Endothelial cell (in vitro differentiated cells): ENCODE measurements at places on chromosomes 3 and 15. TPM values are rescaled to one million over a fixed set of nuclear protein-coding genes. Genes with fewer than 3 reads are reported as not detected.

- peak; percentile 20 for DNase-seq
- H3K27ac ChIP-seq, result no peak overlapping the region
- H3K4me3 ChIP-seq, result no peak overlapping the region
- H3K4me1 ChIP-seq, result no peaks in the 10 kb centered on the region
These were observed 562.8 kb downstream of the NR2F2 start for GRCh38 chr15:96893159-96893906.

The HCLS1 gene
- total RNA-seq, result 45.8 TPM

DNA sequence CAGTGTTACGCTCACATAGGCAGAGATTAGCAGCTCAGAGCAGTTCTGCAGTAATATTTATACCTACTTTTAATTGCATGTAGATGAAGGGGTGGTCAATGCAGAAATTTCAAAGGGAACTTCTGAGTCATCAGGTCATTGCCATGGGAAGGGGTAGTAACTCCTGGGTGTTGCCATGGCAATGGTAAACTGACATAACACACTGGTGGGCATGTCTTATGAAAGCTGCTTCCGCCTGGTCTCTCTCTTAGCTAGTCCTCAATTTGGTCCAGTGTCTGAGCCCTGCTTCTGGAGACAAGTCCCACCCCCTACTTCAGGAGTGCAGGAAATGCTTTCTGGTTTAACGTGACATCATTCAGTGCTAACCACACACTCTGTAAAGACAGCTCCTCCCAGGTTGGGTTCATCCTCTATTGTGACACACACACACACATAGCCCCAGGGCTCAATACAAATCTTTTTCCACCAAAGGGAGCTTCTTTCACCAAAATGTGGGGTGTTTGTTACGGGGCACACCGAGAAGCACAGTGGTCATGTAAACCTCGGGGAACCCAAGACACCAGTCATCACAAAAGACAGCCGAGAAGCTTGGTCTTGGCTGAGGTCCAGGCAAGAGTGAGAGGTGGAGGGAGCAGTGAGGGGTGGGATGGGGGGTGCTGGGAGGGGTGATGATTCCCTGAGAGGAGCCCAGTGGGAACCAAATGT, 74.5 kb downstream of the TLE3 start:
- no peak overlapping the region for H3K4me3 ChIP-seq
- no peaks in the 10 kb centered on the region for H3K4me1 ChIP-seq
- peaks cover 3% of the 10 kb centered on the region for H3K36me3 ChIP-seq
- no peak for DNase-seq

The SPRED1 gene
- 29.3 TPM for total RNA-seq

The DGKG gene
- 0.54 TPM for total RNA-seq

The UBL7 gene
- total RNA-seq, result 79.9 TPM

The CLSTN2 gene
- 0.74 TPM for total RNA-seq

DNA sequence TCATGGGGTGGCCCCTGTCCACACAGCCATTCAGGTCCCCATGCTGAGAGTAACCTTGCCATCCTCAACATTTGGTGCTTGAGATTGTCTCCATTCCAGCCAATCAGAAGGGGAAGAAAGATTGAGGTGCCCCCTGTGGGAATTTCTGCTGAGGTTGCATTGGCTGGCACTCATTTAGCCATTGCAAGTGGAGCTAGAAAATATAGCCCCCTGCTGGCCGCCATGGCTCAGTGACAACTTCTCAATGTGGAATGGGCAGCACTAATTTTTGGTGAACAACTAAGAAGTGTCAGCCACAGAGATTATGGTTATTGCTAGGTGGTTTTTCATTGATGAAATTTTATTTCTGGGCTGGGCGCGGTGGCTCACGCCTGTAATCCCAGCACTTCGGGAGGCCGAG, 22.0 kb downstream of the COL6A6 start:
- peak; percentile 63 for DNase-seq
- H3K4me1 ChIP-seq, result no peaks in the 10 kb centered on the region
- no peak overlapping the region for H3K27ac ChIP-seq
- H3K27me3 ChIP-seq, result peaks cover 1% of the 10 kb centered on the region
- no peak overlapping the region for H3K4me3 ChIP-seq
- H3K36me3 ChIP-seq, result no peaks in the 10 kb centered on the region

The MKRN3 gene
- 0.85 TPM for total RNA-seq

- no peaks in the 10 kb centered on the region for H3K4me1 ChIP-seq
- no peak overlapping the region for H3K27ac ChIP-seq
- DNase-seq, result no peak
These were observed 70.2 kb upstream of the CD96 start for GRCh38 chr3:111471831-111472230.

DNA sequence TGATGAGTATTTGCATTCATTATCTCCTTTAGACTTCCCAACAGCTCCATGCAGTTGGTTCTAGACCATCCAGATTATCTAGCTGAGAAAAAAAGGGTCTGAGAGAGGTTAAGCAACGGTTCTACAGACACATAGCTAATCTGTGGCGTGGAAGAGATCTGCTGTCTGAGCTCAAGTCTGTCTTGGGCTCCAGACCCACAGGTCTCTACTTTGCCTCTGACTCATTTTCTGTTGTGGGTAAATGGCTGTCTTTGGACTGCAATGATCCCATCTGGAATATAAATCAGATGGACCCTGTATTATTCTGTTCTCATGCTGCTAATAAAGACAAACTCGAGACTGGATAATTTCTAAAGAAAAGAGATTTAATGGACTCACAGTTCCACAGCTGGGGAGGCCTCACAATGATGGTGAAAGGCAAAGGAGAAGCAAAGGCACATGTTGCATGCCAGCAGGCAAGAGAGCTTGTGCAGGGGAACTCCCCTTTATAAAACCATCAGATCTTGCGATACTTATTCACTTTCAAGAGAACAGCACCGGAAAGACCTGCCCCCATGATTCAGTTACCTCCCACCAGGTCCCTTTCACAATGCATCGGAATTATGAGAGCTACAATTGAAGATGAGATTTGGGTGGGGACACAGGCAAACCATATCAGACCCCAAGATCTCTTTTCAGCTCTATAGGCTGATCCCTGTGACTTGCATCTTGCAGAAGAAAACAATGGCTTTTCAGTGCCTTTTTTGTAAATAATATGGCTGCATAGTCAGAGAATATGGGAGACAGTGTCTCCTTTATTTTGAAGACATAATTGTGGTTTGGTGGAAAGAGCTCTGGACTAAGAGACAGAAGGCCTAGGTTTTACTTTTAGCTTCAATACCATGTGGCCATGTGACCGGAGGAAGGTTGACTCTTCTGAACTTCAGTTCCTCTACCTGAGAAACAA, 24.7 kb downstream of the CEMIP start:
- H3K27me3 ChIP-seq, result peaks cover 4% of the 10 kb centered on the region
- no peak overlapping the region for H3K27ac ChIP-seq
- H3K4me1 ChIP-seq, result no peaks in the 10 kb centered on the region

DNA sequence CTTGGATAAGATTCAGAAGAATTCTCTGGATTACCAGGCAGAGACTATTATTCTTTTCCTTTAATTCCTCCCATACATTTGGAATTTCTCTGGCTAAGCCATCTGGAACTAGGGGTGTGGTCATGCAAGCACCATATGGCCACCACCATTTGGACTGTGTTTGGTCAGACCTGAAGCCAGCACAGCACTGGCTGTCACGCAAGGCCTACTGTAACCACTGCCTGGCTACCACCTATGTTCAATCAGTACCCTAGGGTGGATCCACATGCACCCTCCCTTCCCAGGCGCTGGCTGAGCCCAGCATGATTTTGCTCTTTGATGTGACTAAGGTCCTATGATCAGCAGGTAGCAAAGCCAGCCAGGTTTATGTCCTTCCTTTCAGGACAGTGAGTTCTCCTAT, 287.8 kb upstream of the GOLIM4 start:
- no peak overlapping the region for H3K4me3 ChIP-seq
- DNase-seq, result no peak
- no peaks in the 10 kb centered on the region for H3K36me3 ChIP-seq
- peaks cover 4% of the 10 kb centered on the region for H3K27me3 ChIP-seq

DNA sequence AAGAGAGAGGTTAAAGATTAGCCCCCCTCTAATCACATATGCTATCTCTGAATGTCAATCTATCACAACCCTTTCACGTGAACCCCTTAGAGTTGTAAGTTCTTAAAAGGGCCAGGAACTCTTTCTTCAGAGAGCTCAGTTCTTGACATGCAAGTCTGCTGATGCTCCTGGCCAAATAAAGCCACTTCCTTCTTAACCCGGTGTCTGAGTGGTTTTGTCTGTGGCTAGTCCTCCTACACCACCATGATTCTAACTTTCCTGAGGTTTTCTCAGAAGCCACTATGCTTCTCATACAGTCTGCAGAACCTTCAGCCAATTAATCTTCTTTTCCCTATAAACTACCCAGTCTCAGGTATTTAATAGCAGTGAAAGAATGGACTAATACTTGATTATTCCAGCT, 231.1 kb upstream of the CNTN6 start:
- no peaks in the 10 kb centered on the region for H3K4me1 ChIP-seq
- H3K27me3 ChIP-seq, result no peaks in the 10 kb centered on the region
- H3K4me3 ChIP-seq, result no peak overlapping the region
- DNase-seq, result no peak

DNA sequence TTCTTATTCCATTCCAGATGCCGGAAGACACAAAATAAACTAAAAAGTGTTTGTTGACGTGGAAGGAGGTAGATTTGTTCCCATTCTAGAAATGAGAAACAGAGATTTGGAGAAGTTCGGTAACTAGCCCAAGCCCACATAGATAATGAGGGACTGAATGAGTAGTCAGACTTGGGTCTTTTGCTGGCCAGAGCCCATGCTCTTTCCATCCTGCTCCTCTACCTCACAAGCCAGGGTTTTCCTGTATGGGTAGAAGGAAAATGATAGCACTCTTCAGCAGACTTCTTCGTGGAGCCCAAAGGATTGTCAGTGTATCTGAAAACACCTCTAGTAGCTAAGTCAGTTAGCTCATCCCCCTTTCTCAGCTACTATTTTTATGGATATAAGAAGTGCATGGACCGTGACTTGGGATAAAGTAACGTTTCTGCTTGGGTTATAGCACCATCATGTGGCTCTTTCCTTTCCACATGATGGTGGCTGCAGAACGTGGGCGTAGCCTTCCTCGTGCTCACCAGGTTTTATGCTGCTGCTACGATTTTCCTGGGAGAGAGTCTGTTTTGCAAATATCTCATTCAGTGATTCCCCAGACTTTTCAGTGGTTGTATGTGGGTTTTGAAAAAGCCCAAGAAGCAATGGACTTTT, 84.6 kb downstream of the DGKG start:
- H3K4me3 ChIP-seq, result no peak overlapping the region
- no peak overlapping the region for H3K27ac ChIP-seq
- H3K27me3 ChIP-seq, result peaks cover 3% of the 10 kb centered on the region

DNA sequence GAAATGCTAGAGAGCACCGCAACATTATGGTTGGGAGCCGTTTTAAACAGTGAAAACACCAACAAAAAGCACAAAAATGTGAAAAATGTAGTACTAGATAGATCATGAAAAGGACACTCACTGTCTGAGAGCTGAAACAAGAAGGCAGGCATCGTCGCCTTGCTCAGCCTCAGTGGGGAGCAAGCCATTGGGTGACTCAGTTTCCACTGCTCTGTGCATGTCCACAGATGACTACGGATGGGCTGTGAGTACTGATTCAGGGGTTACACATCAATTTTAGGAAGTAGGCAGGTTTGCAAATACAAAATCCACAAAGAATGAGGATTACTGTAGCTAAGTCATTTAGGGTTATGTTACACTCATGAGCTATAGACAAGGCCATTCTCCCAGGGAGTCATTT, 10.8 kb downstream of the NOX5 start:
- no peaks in the 10 kb centered on the region for H3K36me3 ChIP-seq
- no peaks in the 10 kb centered on the region for H3K4me1 ChIP-seq
- no peak overlapping the region for H3K4me3 ChIP-seq

DNA sequence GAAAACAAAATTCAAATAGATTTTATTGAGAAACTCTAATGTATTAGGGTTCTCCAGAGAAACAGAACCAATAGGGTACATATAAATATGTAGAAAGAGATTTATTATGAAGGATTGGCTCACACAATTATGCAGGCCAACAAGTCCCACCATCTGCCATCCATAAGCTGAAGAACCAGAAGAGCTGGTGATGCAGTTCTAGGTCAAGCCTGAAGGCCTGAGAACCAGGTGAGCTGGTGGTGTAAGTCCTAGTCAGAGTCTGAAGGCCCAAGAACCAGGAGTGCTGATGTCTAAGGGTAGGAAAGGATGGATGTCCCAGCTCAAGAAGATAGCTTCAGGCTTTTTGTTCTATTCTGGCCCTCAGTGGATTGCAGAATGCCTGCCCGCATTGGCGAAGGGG, 2.6 kb upstream of the NFKBIZ start:
- H3K4me3 ChIP-seq, result no peak overlapping the region
- DNase-seq, result no peak
- H3K36me3 ChIP-seq, result no peaks in the 10 kb centered on the region
- peaks cover 12% of the 10 kb centered on the region for H3K4me1 ChIP-seq

The RNF123 gene
- total RNA-seq, result 42.3 TPM

- H3K4me3 ChIP-seq, result no peak overlapping the region
- H3K4me1 ChIP-seq, result no peaks in the 10 kb centered on the region
- no peak for DNase-seq
- H3K27me3 ChIP-seq, result peaks cover 3% of the 10 kb centered on the region
- no peak overlapping the region for H3K27ac ChIP-seq
These were observed 30.4 kb upstream of the OR4F6 start for GRCh38 chr15:101772921-101773320.

DNA sequence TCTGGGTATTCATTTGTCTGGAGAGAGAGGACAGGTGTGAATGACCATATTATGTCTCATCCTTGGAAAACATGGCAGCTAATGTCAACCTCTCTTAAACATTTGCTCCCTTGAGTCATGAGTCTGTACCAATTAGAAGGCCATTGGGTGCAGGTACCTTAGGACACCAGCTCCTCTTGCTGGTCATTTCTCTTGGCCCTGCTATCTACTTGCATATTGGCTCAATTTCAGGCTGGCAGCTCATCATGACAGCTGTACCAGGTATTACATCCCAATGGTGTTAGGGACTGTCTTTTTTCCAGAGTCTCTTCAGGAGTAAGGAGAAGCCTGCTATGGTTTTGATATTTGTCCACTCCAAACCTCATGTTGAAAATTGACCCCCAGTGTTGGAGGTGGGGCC, 92.2 kb upstream of the ANKRD28 start:
- no peak overlapping the region for H3K27ac ChIP-seq
- peaks cover 3% of the 10 kb centered on the region for H3K27me3 ChIP-seq
- no peaks in the 10 kb centered on the region for H3K36me3 ChIP-seq
- H3K4me3 ChIP-seq, result no peak overlapping the region

DNA sequence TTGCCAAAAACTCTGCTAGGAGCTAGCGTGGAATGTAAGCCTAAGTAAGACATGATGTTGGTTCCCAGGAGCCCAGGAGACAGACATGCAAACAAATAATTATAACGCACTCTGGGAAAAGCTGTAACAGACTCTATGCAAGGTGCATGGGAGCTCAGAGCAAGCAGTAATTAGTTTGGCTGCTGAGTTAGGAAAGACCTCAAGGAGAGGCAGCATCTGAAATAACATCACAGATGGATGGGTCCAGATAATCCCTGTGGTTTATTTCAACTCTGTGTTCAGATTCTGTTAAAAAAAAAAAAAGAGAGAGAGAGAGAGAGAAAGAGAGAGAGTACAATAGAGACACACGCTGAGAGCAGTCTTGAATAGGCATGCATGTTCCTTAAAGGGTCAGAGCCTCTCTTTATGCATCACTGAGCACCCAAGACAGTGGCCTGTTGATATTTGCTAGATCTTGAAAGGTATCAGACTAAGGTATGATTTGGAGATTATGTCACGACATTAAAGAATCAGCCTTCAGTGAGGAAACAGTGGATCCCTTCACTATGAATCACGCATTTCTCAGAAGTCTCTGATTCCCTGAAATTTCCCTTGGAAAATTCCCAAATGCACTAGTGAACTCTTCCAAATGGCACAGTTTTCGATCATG, 124.4 kb upstream of the LIPC start:
- peaks cover 25% of the 10 kb centered on the region for H3K4me1 ChIP-seq
- peaks cover 3% of the 10 kb centered on the region for H3K27me3 ChIP-seq
- DNase-seq, result no peak

GRCh38 chr3:120801484-120801883, 58.9 kb downstream of the GTF2E1 start:
- peaks cover 1% of the 10 kb centered on the region for H3K27me3 ChIP-seq
- no peak overlapping the region for H3K4me3 ChIP-seq
- no peaks in the 10 kb centered on the region for H3K36me3 ChIP-seq
